ENCODE measurements at places on chromosomes 1 and 21. TPM values are rescaled to one million over a fixed set of nuclear protein-coding genes. Genes with fewer than 3 reads are reported as not detected.
A peak's percentile ranks its signal among the peaks of the same experiment; 100 is the strongest.

DNA sequence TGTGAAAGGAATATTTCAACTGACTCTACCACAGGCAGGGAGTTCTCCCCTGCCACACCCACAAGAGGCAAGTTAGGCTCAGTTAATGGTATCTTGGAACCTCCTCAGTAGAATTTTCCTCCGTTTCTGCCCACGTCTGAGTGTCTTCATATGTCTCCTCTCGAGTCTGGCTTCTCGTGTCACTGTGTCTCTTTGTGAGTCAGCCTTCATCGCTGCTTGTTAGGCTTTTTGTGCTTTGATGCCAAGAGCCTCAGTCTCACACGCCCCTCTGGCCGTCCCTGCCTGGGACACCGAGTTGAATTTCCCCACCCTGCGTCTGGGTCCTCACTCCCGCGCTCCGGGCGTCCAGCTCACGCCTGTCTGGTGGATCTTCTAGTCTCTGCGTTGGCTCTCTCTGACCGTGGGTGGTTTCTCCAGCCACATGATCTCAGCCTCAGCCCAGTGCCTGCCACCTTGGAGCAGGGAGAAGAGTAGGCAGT is 125.7 kb upstream of the GADD45A start:
- no peak for DNase-seq

DNA sequence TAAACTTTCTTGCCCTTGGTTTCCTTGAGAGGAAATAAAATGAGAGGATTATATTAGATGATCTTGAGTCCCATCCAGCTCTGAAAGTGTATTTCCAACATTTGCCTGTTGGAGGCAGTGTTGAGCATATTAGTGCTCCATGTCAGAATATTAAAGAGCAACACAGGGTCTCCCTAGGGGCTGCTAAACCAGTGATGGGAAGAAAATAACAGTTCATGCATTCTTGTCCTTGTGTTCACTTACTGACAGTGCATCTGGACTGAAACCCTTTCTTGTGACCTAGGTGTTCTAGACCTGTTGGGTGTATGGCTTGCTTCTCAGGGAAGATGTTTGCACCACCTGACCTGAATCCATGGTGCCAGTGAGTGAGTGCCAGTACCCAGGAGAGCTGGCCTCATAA is 124.7 kb upstream of the KIAA0040 start:
- peak; percentile 9 for DNase-seq

DNA sequence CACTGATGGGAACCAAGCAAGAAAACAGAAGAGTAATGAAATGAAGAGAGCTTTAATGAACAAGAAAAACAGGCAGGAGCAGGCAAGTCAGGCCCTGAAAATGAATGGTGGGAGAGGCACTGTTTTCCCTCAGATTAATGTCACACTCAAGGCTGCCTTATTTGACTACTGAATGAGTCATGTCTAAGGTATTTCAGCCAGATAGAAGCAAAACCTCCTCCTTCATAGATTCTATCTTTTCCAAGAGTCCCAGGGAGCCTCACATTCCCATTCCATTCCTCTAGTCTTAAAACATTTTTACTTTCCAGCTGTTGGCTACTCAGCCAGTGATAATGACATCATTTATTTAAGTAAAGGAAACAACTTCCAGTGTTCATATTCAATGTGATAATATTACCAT is 228.4 kb upstream of the NRIP1 start:
- DNase-seq, result peak; percentile 14

The TSNAX gene
- total RNA-seq, result 24.5 TPM

GRCh38 chr1:168520052-168520751 is 23.6 kb downstream of the XCL2 start:
- DNase-seq, result no peak

DNA sequence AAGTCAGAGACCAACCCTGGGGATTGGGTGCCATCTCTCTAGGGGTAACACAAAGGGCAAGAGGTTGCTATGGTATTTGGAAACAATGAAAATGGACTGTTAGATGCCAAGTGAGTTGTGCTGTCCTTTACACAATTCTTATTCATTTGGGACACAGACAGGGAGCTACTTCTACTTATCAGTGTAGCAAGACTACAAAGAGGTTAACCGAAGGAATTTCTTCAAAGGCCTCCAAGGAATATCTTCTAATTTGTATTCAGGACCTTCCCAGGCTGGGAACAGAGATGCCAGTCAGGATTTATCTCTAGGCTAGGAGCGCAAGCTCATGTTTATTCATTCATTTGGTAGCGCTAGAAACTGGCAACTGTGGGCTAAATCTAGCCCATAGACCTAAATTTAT is 2.6 kb downstream of the NAXE start:
- no peak for DNase-seq

DNA sequence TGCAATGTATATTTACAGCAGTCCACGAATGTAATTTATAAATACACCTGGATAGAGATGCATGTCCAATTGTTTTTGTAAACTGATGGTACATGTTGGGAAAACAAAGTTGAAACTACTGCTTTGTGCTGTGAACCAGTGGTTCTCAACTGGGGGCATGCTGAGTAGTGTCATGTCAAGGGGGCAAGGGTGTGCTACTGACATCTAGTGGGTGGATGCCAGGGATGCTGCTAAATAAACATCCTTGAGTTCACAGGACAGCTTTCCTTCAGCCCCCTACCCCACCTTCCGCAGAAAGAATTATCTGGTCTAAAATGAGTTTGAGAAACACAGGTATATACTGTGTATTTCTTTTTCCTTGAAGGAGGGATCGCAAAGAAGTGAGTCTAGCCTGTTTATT is 95.9 kb downstream of the RASAL2 start:
- no peak for DNase-seq

The MNDA gene
- not detected for total RNA-seq

GRCh38 chr1:12185918-12186678 is 19.3 kb downstream of the TNFRSF1B start:
- no peak for DNase-seq

The CNR2 gene
- total RNA-seq, result not detected

The NPR1 gene
- total RNA-seq, result 4.2 TPM

The CFH gene
- 14.0 TPM for total RNA-seq

DNA sequence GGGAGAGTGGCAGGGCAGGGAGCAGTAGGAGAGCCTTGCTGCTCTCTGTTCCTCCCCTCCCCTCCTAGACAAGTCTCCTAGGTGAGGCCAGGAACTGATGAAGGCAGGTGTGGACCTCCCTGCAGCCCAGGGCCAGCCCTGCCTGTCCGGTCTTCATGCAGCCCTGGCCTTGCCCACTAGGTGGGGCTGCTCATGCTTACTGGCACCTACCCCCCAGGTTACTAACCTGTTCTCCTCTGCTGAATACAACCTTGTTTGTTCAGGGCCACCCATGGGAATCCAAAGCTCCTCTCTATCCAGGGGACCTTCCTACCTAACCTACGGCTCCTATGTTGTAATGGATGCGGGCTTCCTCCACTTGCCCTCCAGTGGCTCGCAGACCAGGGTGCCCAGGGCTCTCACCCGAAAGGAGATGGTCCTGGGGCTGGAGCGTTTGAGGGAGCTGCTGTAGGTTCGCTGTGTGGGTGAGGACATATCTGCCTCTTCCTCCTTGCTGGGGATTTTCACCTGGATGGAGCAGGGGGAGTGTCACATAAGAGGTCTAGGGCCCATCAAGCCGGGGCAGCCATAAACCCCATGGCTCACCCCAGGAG is 7.9 kb upstream of the TNNT2 start:
- DNase-seq, result no peak

The LINGO4 gene
- total RNA-seq, result not detected

The SDC3 gene
- 79.5 TPM for total RNA-seq

DNA sequence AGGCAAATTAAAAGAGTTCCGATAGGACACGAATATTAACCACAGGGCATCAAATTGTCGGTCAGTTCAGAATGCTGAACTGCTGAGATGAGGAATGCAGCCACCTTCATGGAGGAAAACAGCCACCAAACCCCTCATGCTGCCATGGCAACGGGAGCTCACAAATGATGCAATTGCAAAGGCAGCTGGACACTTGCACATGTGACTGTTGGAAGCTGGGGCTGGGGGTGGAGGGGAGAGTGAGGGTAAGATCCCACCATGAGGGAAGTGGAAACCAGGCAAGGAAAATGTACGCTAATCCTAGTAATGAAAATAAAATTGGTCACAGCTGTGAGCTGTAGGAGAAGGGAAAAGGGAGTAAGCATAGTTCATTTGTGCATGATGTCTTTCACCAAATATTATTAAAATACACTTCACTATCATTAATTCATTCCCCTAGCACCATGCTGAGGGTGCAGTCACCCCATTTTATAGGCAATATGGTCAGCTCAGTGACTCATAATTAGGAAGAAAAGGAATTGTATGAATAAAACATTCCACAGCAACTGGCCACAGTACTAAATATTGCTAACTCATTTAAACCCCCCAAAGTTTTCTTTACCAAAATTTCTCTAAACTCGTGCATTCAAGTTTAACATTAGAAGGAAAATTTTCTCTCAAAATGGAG is 15.3 kb downstream of the BECN2 start:
- DNase-seq, result no peak

GRCh38 chr1:66383168-66383567 is 150.8 kb upstream of the SGIP1 start:
- no peak for DNase-seq

- no peak for DNase-seq
These were observed 45.5 kb downstream of the GRIK3 start for GRCh38 chr1:36988741-36989193.

The CTSK gene
- total RNA-seq, result 5.5 TPM

DNA sequence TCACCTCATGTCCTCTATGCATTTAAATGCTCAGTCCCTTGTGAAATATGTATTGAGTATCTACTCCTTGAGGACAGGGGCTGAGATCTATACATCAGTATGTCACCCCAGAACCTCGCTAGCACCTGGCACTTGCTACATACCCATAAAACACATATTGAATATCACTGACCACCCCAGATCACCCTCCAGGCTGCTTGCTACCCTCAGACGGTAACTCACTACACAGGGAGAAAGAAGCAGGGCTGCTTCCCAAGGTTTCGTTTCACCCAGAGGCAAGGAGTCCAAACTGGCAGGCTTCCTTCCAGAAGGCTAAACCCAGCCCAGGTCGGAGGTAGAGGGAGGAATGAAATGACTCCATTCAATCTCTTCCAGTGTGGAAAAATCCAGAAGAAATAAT is 8.5 kb downstream of the INKA2 start:
- no peak for DNase-seq

The ANXA9 gene
- not detected for total RNA-seq

DNA sequence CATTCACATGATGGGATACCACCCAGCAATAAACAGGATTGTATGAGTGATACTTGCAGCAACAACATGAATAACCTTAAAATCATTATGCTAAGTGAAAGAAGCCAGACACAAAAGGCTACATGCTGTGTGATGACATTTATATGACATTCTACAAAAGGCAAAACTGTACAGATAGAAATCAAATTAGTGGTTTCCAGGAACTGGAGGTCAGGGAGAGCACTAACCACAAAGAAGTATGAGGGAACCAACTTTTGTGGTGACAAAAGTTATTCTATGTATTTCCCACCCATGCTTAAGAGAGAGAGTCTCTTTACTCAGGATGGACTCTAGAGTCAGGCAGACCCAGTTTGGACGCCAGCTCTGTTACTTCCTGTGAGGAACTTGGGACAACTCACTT is 364.5 kb upstream of the DAB1 start:
- DNase-seq, result no peak

DNA sequence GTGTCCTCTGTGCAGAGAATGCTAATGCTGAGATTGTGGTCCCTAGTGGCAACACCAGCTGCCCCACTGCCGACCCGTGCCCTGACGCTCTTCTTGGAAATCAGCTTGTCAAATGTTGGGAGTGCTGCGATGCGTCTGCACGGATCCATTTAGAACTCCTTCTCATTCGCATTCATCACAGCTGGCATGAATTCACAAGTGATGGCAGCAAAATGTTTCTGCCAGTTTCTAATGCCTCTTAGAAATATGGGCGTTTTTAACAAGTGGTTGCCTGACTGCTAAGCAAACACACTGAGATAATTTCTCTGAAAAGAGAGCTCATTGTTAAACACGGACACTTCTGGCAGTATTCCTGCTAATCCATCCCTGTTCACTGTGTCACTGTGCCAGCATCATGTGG is 131.9 kb upstream of the KCNJ6 start:
- DNase-seq, result no peak

The PRMT2 gene
- total RNA-seq, result 133 TPM

DNA sequence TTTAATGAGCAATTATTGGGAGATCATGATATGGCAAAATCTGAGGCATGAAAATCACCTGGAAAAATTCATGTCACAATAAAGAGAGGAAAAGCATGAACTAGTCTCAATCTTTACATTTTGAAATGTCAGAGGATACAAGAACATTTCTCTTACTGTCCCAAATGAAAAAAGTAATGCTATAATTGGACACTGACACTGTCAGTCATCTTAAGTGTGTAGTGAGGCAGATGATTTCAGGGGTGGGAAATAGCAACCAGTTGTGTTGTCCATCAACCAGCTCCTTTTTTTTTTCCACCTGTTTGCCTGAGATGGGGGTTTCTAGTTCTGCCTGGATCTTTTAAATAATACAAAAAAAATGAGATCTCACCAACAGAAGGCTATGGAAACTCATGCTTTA is 646.2 kb downstream of the KCNT2 start:
- no peak for DNase-seq
